A673 (cell line): ENCODE measurements at places on chromosomes 4 and X.

DNA sequence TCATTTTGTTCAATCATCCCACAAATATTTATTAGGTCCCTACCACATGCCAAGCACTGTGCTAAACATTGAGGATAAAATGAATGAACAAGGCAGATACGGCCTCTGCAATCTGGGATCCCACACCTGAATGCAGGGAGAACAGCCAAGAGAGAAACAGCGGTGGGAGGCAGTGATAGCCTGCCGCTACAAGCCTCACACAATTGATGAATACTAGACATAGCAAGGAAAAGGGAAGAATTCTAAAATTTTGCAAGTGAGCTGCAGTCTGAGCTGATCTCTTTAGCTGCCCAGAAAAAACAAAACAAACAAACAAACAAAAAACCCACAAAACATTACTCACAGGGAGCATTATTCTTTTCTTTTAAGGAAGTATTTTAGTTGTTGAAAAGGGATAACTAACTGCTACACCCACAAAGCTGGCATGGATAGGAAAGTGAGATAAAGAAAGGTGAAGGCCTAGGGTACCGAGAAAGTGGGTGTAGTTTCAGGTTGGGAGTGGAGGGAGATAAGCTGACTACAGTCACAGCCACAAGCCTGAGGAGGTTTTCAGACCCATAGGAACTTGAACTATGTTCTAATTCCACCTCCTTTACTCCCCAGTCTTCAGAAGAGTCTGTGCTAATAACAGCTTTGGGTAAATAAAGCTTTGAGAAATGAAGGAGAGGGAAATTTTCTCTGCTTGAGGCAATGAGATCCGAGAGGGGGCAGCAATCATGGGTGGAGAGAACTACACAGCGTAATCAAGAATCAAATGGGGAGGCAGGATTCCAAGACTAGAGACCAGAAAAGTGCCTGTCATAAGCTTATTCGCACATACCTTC, 85.4 kb downstream of the SH3RF1 start:
- no peak for DNase-seq

- no peak for DNase-seq
Observed at GRCh38 chrX:39762266-39762841, 335.4 kb downstream of the BCOR start.

DNA sequence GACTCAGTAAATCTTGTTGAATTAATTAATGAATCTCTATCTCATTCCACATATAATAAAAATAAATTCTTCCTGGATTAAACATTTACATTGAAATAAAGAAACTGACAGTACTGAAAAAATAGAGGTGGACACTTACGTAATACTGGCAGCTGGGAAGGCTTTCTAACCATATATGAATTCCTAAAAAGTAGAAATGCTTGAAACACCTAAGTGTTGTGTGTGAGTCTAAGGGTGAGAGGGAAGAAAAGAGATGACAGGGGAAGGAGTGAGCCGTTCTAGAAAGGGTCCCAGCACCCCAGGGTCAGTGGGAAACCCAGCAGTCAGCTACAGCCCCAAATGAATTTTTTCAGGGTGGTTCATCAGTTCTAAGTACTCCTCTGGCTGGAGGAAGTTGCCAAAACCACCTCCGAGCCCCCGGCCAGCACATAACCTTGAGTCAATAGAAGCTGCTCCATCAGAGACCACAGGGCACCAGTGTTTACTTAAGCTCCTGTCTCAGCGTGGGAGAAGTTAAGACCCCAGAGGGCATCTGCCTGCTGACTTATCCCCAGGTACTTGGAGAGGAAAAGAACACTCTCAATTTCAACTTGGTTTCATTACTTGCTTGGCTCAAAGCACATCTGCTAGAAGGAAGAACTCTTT, 18.3 kb downstream of the GAB3 start:
- DNase-seq: no peak

GRCh38 chr4:7387925-7388324, 46.8 kb downstream of the PSAPL1 start:
- no peak for DNase-seq

- DNase-seq: no peak
Observed at GRCh38 chr4:119579823-119580222, 48.8 kb downstream of the PDE5A start.

- peak; percentile 22 for DNase-seq
Observed at GRCh38 chr4:176753049-176753448, 39.7 kb downstream of the VEGFC start.

- no peak for DNase-seq
Observed at GRCh38 chr4:147362938-147363337, 118.0 kb upstream of the EDNRA start.

GRCh38 chrX:150239946-150240642, 123.0 kb upstream of the MAMLD1 start:
- DNase-seq: no peak

- DNase-seq: no peak
Observed at GRCh38 chr4:8156617-8157016, 2.0 kb downstream of the ABLIM2 start.

GRCh38 chrX:134933911-134934310, 56.9 kb upstream of the SMIM10 start:
- no peak for DNase-seq
